ENCODE measurements at places on chromosomes 2 and 18.

DNA sequence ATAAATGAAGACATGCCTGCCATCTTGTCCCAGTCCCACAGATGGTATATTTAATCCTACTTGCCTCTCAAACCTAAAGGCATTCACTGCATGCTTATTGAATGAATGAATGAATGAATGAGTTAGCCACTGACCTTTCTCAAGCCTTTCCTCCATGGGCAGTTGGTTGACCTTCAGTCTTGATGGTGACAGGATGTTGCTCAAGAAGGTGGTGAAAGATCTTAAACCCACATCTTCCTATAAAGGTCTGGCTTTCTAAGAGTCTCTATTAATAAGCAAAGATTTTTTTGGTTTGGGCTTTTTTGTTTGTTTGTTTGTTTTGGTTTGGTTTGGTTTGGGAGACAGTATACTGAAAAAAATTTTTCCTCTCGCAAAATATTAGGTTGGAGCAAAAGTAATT is 41.7 kb downstream of the KIAA2012 start:
- H3K4me1 ChIP-seq: no peaks in the 10 kb centered on the region
- peaks cover 16% of the 10 kb centered on the region for H3K27me3 ChIP-seq
- H3K27ac ChIP-seq: no peak overlapping the region
- no peaks in the 10 kb centered on the region for H3K36me3 ChIP-seq
- no peak overlapping the region for H3K4me3 ChIP-seq

GRCh38 chr2:14256890-14257289 is 375.6 kb upstream of the LRATD1 start:
- no peaks in the 10 kb centered on the region for H3K4me1 ChIP-seq
- no peak overlapping the region for H3K4me3 ChIP-seq
- no peak overlapping the region for H3K27ac ChIP-seq
- no peaks in the 10 kb centered on the region for H3K27me3 ChIP-seq
- no peaks in the 10 kb centered on the region for H3K36me3 ChIP-seq

GRCh38 chr2:197033222-197033621 is 106.7 kb upstream of the PGAP1 start:
- H3K4me3 ChIP-seq: no peak overlapping the region
- no peaks in the 10 kb centered on the region for H3K27me3 ChIP-seq
- H3K4me1 ChIP-seq: peaks cover 51% of the 10 kb centered on the region
- H3K36me3 ChIP-seq: peaks cover 76% of the 10 kb centered on the region

DNA sequence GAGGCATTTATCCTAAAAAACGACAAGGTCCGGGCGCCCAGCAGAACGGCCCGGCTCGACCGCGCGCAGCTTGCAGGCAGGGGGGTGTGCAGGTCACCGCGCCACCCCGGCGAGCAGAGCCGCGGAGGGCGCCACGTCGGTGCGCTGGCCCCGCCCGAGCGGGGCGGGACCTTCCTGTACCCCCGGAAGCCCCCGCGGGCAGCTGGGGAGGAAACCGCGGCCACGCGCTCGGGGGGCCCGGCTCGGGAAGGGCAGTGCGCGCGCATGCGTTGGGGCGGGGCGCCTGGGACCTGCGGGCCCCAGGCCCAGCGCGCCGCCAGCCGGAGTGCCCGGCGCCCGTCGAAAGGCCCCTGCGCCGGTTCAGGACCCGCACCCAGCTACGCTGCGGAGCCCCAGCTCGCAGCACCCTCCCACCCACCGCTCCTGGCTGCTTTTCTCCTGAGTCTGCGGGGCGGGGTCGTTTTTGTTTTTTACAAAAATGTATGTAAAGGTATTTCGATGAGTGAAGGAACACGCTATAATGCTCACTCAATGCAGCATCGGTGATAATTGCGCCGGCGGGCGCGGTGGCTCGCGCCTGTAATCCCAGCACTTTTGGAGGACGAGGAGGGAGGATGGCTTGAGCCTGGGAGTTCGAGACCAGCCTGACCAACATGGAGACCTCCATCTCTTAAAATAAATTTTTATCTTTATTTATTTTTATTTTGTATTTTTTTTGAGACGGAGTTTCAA is 47.7 kb upstream of the POMC start:
- DNase-seq: peak; percentile 81
- H3K4me3 ChIP-seq: peak overlapping the region; percentile 72
- no peaks in the 10 kb centered on the region for H3K36me3 ChIP-seq
- peaks cover 3% of the 10 kb centered on the region for H3K27me3 ChIP-seq

GRCh38 chr2:85873679-85874078 is 15.1 kb downstream of the ST3GAL5 start:
- H3K27ac ChIP-seq: no peak overlapping the region
- H3K4me3 ChIP-seq: no peak overlapping the region
- H3K36me3 ChIP-seq: peaks cover 18% of the 10 kb centered on the region
- no peak for DNase-seq
- H3K4me1 ChIP-seq: peaks cover 39% of the 10 kb centered on the region

GRCh38 chr2:229235131-229235914 is 35.8 kb downstream of the PID1 start:
- DNase-seq: no peak
- H3K4me1 ChIP-seq: no peaks in the 10 kb centered on the region
- no peak overlapping the region for H3K27ac ChIP-seq
- no peaks in the 10 kb centered on the region for H3K36me3 ChIP-seq
- H3K4me3 ChIP-seq: no peak overlapping the region
- no peaks in the 10 kb centered on the region for H3K27me3 ChIP-seq

GRCh38 chr18:48898521-48898920 is 52.2 kb downstream of the SMAD7 start:
- peaks cover 30% of the 10 kb centered on the region for H3K4me1 ChIP-seq
- H3K36me3 ChIP-seq: peaks cover 6% of the 10 kb centered on the region
- H3K4me3 ChIP-seq: no peak overlapping the region
- no peak for DNase-seq
- no peak overlapping the region for H3K27ac ChIP-seq
- peaks cover 4% of the 10 kb centered on the region for H3K27me3 ChIP-seq

- H3K27ac ChIP-seq: no peak overlapping the region
- H3K36me3 ChIP-seq: no peaks in the 10 kb centered on the region
- no peak for DNase-seq
- H3K4me3 ChIP-seq: no peak overlapping the region
- no peaks in the 10 kb centered on the region for H3K27me3 ChIP-seq
- H3K4me1 ChIP-seq: no peaks in the 10 kb centered on the region
Observed at GRCh38 chr2:185187421-185187820, 551.2 kb upstream of the FSIP2 start.

GRCh38 chr18:33839452-33840211 is 261.6 kb downstream of the ASXL3 start:
- H3K36me3 ChIP-seq: no peaks in the 10 kb centered on the region
- H3K27me3 ChIP-seq: no peaks in the 10 kb centered on the region
- DNase-seq: no peak

GRCh38 chr18:35343488-35343935 is 708 bp downstream of the ZNF24 start:
- peaks cover 39% of the 10 kb centered on the region for H3K4me1 ChIP-seq
- no peak for DNase-seq
- H3K36me3 ChIP-seq: peaks cover 34% of the 10 kb centered on the region
- peak overlapping the region; percentile 98 for H3K27ac ChIP-seq
- peak overlapping the region; percentile 99 for H3K4me3 ChIP-seq

GRCh38 chr2:133953524-133953923 is 300.3 kb upstream of the MGAT5 start:
- no peaks in the 10 kb centered on the region for H3K36me3 ChIP-seq
- H3K27me3 ChIP-seq: peaks cover 10% of the 10 kb centered on the region
- H3K4me3 ChIP-seq: no peak overlapping the region

DNA sequence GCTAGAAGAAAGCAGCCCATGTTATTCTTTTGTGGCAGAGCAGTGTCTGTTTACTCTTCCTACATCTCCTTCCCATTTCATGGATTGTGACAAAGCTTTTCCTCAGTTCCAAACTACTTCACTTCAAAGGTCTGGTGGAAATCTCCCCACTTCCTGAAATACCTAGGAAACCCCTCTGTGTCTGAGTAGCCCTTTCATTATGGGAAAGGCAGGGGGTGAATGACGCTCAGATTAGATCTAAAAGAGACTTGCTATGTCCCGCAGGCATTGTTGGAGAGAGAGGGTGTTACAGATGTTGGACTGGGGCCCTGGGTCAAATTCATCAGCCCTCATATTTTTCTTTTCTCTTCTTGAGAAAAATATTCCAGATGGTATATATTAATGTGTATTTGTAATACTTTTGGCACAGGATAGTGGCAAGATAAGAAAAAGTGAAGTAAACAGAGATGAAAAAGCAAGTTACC is 675.0 kb downstream of the IRS1 start:
- DNase-seq: no peak
- H3K27ac ChIP-seq: no peak overlapping the region
- no peaks in the 10 kb centered on the region for H3K36me3 ChIP-seq
- H3K27me3 ChIP-seq: no peaks in the 10 kb centered on the region

DNA sequence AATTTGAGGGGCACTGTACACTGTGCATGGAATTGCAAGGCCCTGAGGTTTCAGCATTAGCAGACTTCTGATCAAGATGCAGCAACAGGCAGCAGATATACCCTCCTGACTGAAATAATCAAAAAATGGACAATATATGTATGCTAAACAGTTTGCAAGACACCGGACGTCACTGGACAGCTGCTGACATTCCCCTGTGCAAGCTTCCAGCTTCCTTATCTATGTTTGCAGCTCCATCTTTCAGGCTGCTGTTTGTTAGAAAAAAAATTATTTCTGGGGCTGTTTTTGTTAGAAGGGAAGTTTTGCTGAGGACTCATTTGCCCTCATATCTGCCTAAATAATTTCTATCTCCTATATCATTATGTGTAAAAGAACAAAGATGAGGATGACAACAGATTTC is 179.5 kb upstream of the BCL2L11 start:
- H3K4me1 ChIP-seq: no peaks in the 10 kb centered on the region
- H3K36me3 ChIP-seq: no peaks in the 10 kb centered on the region
- DNase-seq: no peak
- H3K27me3 ChIP-seq: peaks cover 21% of the 10 kb centered on the region
- H3K27ac ChIP-seq: no peak overlapping the region

- H3K4me1 ChIP-seq: peaks cover 7% of the 10 kb centered on the region
- H3K4me3 ChIP-seq: no peak overlapping the region
- H3K27me3 ChIP-seq: no peaks in the 10 kb centered on the region
- no peak overlapping the region for H3K27ac ChIP-seq
- H3K36me3 ChIP-seq: peaks cover 32% of the 10 kb centered on the region
Observed at GRCh38 chr2:241228081-241228859, 39.8 kb downstream of the ANO7 start.

GRCh38 chr18:28459587-28459986 is 282.7 kb upstream of the CDH2 start:
- no peaks in the 10 kb centered on the region for H3K4me1 ChIP-seq
- H3K27ac ChIP-seq: no peak overlapping the region
- no peaks in the 10 kb centered on the region for H3K27me3 ChIP-seq
- H3K4me3 ChIP-seq: no peak overlapping the region
- no peak for DNase-seq

- H3K4me1 ChIP-seq: no peaks in the 10 kb centered on the region
- no peak for DNase-seq
- peaks cover 2% of the 10 kb centered on the region for H3K36me3 ChIP-seq
- H3K27ac ChIP-seq: no peak overlapping the region
- H3K27me3 ChIP-seq: peaks cover 32% of the 10 kb centered on the region
Observed at GRCh38 chr2:132667706-132668105, 2.3 kb downstream of the LYPD1 start.

- H3K36me3 ChIP-seq: no peaks in the 10 kb centered on the region
- no peak overlapping the region for H3K4me3 ChIP-seq
- DNase-seq: no peak
- peaks cover 6% of the 10 kb centered on the region for H3K27me3 ChIP-seq
Observed at GRCh38 chr2:19669559-19669958, 232.2 kb downstream of the TTC32 start.

- H3K4me3 ChIP-seq: no peak overlapping the region
- no peak for DNase-seq
- H3K27me3 ChIP-seq: peaks cover 6% of the 10 kb centered on the region
- H3K27ac ChIP-seq: no peak overlapping the region
- no peaks in the 10 kb centered on the region for H3K4me1 ChIP-seq
- H3K36me3 ChIP-seq: no peaks in the 10 kb centered on the region
Observed at GRCh38 chr2:170690640-170691039, 24.5 kb upstream of the SP5 start.

GRCh38 chr2:132403146-132403545 is 13.5 kb upstream of the GPR39 start:
- no peak overlapping the region for H3K27ac ChIP-seq
- no peaks in the 10 kb centered on the region for H3K4me1 ChIP-seq
- DNase-seq: no peak
- H3K4me3 ChIP-seq: no peak overlapping the region
- no peaks in the 10 kb centered on the region for H3K27me3 ChIP-seq
- H3K36me3 ChIP-seq: no peaks in the 10 kb centered on the region

DNA sequence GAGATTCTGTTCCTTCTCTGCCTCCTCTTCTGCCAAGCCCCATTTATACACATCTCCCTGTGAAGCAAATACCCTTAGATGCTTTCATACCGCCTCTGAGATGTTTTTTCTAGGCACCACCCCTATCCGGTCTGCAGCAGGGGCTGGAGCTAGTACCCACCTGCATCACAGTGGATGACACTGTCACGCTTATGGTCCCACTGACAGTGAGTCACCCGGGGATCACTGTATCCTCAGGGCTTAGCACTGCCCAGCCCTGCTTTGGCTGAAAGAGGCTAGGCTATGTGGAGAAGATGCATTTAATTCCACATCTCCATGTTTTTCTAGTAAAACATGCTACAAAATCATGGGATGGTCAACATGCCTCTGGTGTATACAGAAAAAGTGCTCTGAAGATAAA is 9.9 kb downstream of the FABP1 start:
- DNase-seq: no peak
- H3K27ac ChIP-seq: no peak overlapping the region
- H3K27me3 ChIP-seq: peaks cover 12% of the 10 kb centered on the region
- H3K4me3 ChIP-seq: no peak overlapping the region
- H3K36me3 ChIP-seq: no peaks in the 10 kb centered on the region

DNA sequence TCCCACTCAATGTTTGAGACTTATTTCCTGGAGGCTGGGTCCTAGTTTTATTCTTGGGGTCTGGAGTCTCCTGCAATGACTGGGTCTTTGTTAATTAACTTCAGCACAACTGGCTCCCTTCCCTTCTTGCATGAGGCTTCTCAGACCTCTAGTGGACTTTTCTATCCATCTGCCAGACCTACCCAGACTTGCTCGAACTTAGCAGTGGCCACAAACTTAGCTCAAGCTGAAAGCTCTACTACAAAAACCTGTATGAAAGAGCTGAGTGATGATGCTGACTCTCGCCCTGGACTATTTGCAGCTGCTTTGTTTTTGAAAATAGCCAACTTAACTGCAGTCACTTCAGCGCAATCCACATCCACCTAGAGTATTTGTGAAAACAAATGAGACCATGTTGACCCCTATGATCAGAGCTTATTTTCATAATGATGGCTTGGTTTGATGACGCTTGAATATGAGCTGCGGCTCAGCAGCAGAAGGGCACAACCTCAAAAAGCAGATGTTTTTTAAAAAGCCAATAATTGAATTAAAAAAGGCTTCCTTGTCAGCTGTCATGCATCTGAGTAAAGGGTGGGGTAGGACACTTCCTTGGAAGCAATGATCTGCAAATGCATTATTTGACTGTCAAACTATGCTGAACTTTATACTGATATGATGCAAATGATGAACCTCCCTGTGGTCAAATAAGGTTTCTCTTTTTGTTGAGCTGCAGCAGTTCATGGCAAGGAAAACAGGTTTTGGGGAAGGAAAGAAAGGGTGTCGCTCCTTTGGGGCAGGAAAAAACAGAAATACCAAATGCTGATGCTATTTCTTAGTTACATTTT is 10.6 kb upstream of the ANXA4 start:
- H3K36me3 ChIP-seq: no peaks in the 10 kb centered on the region
- peaks cover 8% of the 10 kb centered on the region for H3K4me1 ChIP-seq
- H3K4me3 ChIP-seq: no peak overlapping the region

- H3K27ac ChIP-seq: no peak overlapping the region
- no peaks in the 10 kb centered on the region for H3K27me3 ChIP-seq
Observed at GRCh38 chr2:214069254-214069653, 341.6 kb upstream of the VWC2L start.
